ENCODE measurements at places on chromosomes 6 and 20. TPM values are rescaled to one million over a fixed set of nuclear protein-coding genes. Genes with fewer than 3 reads are reported as not detected.

DNA sequence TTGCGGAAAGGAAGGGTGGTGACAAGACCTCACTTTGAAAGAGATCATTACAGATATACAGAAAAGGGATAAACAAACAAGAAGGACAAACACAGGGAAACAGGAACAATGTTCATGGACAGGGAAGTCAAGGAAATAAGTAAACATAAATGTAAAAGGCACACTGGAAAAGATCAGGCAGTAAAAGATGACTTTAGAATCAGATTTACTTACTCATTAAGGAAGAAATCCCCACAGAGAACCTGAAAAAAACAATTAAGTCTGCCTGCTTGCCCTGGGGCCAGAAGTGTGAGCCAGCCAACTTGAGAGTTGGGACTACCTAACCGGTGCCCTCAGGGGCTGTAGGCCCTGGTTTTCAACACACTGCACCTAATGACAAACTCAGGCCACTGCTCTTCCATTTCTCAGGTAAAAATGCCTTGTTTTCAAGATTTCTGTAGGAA lies 1.7 kb downstream of the APMAP start:
- DNase-seq = peak; percentile 46

- no peak for DNase-seq
Measured at GRCh38 chr20:46164254-46164653, 46.1 kb downstream of the CD40 start.

FAM184A gene
- not detected for total RNA-seq

DNA sequence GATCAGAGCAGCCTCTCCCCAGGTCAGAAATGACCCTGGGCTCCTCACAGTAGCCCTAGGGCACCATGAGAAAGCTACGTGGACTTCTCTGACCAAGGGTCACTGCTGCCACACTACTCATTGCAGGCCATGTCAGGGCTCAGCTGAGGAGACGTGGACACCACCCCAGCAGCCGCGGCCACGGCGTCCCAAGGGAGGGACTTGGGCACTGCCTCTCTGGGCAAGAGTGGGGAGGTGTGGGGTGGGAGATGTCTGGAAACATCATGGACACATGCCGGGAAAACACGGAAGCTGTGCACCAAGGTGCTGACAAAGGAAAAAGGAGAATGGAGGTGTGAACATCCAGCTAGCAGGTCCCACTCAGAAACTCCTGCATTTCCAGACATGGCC lies 9.0 kb downstream of the GMEB2 start:
- no peak for DNase-seq

DNA sequence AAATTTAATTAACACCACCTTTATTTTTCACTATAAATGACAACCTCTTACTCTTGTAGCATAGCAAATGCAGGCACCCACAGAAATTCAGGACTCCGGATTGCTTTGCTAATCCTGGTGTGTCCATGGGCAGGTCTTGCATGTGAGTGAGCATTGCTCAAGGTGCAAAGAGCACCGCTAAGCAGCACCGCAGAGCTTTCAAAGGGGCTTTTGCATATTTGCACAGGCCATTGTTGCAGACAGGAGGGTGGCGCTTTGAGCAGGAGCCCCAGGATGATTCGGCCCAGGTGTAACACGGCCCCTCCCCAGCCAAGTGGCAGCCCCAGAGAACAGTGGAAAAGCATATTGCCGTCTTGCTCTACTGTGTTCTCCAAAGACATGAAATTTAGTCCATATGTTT lies 293.2 kb downstream of the NRN1 start:
- DNase-seq = no peak

TRIM40 gene
- total RNA-seq = not detected

GRCh38 chr6:84539122-84539856 lies 225.1 kb downstream of the TBX18 start:
- no peak for DNase-seq

FAM120B gene
- total RNA-seq = 27.3 TPM

DNA sequence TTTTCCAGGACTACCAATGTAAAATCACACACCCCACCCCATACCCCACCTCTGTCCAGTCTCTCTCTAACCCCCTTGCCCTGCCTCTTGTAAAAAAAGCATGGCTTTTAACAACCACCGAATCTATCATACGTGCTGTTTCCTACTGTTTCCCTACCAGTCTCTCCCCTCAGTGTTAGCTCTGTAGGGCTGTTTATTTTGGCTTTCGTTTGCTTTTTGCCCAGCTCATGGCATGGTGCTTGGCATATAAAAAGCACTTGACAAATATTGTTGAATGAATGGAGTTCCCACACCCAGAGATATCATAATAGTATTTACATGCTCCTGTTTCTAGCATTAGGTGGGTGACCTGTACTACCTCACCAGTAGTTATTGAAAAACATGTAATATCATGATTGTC lies 148.2 kb downstream of the OPRM1 start:
- DNase-seq = no peak

MKKS gene
- 23.4 TPM for total RNA-seq

GRCh38 chr6:123489589-123489988 lies 147.2 kb downstream of the TRDN start:
- DNase-seq = peak; percentile 0

- DNase-seq = peak; percentile 14
Measured at GRCh38 chr20:14259689-14260088, 77.7 kb downstream of the FLRT3 start.

GRCh38 chr6:167839343-167839742 lies 12.6 kb downstream of the AFDN start:
- DNase-seq = no peak

GRCh38 chr6:157046776-157047175 lies 269.6 kb downstream of the ARID1B start:
- DNase-seq = no peak

L3MBTL1 gene
- 14.5 TPM for total RNA-seq

FLRT3 gene
- 93.6 TPM for total RNA-seq

DNA sequence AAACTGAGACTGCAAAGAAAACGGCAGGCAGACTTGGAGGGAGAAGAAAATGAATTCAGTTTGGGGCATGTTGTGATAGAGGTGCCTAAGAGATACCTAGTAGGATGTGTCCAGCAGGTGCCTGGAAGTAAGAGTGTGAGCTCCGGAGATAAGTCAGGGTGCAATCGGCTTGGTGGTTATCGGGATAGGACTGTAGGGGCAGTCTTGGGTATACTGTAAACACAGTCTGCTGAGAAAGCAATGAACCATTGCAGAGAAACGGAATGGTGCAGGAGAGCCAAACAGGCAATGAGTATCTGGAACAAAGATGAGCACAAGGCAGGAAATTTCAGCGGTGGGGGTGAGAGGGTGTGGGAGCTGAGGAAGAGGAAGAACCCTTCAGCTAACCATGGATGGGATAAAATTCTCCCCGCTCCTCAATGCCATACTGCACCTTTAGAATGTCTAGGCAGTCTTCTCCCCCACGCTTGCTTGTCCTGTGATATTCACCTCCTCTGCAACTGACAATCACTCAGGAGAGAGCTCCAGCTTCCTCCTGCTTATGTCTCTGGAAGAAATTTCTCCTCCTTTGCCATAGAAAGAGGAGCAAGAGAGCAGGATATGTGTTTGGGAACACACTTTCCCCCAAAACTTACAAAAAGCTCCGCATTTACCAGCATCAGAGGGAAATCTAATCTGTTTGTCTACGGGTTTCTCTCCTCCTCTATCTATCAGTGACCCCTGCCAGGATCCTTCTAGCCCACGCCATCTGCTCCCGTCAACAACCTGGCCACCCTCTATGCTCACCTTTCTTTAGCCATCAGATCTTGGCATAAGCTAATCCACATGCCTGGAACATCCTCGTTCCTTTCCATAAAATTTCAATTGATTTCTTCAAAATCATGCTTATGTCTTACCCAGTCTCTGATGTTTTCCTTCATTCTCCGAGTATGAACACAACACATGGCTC lies 381.7 kb upstream of the JARID2 start:
- no peak for DNase-seq

LCA5 gene
- 20.0 TPM for total RNA-seq

DNA sequence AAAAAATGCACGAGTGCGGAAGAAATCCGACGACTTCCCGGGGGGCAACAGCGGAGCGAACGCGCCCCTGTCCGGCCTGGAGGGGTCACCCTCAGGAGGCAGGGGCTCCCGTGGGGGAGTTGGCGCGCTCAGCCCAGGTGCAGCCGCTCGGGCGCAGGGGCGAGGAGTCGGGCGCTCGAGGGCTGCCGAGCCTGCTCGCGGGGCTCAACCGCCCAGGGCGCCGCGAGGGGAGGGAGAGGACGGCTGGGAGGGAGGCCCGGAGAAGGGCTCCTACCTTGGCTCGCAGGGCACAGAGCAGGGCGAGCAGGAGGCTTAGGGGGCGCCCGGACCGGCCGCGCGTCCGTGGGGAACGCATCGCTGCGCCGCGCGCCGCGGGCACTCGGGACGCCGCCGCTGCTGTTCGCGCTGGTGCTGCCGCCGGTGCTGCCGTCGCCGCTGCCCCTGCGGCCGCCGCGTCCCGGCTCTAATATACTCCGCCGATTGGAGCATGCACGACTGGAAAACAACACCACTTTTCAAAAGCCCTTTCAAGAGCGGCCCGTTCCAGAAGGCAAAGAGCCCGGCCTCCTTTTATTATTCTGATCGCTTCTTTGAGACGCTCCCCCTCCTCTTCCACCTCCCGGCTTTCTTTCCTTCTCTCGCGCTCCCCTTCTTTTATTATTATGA lies 490 bp downstream of the JAG1 start:
- no peak for DNase-seq

DNA sequence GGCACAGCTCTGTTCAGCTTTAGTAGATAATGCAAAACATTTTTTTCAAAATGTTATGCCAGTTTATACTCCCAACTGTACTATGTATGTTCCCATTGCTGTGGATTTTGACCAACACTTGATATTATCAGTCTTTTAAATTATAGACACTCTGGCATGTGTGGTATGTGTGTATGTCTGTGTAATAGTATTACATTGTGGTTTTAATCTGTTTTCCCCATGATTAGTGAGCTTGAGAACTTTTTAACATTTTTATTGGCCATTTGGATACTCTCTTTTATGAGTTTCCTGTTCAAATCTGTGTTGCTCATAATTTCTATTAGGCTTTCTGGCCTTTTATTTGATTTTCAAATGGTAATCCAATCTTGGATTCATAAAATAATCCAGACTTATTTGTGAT lies 69.2 kb upstream of the TXNDC5 start:
- no peak for DNase-seq

DNA sequence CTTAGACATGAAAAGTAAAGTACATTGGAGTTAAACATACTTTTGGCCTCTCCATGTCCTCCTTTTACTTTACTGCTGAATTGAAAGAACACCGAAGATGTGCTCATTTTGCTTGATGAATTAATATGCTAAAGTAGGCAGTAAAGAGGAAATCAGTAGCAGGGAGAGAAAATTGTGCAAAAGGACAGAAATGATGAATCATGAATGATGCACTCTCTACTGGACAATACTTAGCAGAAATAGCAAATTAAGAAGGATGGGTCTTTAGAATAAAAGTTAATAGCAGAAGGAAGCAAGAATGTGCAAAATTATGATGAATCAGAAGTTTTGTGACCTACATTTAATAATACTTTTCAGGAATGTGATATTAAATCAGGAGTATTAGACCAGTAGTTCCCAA lies 8.4 kb upstream of the SPINT3 start:
- DNase-seq = peak; percentile 38

NRM gene
- total RNA-seq = 2.3 TPM

DNA sequence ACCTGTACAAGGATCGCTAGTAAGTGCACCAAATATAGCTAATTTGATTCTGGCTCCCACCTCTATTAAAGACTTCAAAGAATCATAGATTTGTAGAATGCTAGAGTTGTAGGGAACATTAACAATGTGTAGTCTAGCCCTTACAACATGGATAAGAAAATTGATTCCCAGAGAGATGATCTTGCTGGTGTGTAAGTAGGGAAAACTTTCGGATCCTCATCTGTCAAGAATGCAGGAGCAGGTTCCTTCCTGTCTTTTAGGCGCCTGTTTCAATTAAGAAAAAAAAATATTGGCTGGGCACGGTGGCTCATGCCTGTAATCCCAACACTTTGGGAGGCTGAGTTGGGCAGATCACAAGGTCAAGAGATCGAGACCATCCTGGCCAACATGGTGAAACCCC lies 12.3 kb upstream of the RNF39 start:
- no peak for DNase-seq

DNA sequence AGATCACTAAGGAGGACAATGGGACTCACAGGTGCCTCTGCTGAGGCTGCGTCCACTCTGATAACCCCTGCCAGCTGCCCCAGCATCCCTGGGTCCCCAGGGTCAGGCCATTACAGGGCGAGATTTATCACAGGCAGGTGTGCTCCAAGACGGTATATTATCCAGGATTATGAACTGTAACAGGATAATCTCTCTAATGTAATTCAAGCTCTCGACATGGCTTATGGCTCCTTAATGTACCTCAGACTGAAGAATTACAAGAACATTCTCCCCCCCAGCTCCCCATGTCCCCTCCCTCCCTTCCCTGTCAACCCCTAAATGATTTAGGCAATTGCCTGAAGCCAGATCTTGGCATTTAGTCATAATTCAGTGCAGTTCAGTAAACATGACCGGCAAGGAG lies 86.8 kb downstream of the NCR2 start:
- no peak for DNase-seq

- no peak for DNase-seq
Measured at GRCh38 chr6:25583099-25583498, 68.9 kb upstream of the SCGN start.

HLA-DQA1 gene
- not detected for total RNA-seq

RAD21L1 gene
- not detected for total RNA-seq

MYT1 gene
- total RNA-seq = not detected

MROH8 gene
- total RNA-seq = 0.21 TPM

DNA sequence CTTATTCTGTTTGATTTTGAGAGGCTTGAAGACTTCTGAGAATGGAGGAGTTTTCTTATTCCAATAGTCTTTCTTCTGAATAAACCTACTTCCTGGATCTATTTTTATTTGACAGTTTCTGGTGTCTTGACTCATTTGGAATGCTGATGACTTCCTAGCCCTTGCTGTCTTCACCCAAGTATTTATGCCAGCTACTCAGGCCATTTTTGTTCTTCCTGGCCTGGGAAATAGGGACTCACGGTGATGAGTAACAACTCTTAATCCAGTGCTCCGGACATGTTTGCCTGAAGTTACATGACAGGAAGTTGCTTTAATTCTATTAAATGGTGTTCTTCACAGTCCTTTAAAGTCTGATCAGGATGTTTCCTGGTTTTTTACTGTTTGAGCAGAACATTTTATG lies 272.1 kb upstream of the EYS start:
- no peak for DNase-seq

RIPOR2 gene
- total RNA-seq = 0.11 TPM

C20orf144 gene
- under 0.01 TPM for total RNA-seq

DNA sequence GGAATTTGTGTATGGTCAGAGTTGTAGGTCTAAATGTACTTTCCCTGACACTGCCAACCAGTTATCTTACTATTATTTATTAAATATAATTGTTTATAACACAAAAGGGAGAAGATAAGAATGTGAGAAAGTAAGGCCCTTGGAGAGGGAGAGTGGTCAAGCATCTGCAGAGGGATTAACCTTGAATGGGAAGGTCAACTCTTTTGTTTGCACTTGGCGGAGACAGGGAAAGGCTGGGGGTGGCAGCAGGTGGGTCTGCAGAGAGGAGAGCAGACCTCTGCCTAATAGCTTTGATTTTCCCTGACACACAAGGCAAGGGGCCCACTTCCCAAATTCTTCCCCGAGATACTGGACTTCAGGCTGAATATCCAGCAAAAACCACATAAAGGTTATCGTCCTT lies 4.2 kb downstream of the LRP11 start:
- no peak for DNase-seq

HLA-DRA gene
- total RNA-seq = not detected
